Stimulated activated CD4-positive, alpha-beta T cell treated with anti-CD3 and anti-CD28 coated beads, Interleukin-15, amount 100 ng/mL, for 48 hours (primary cell): ENCODE measurements at places on chromosomes 1 and 21.

- no peak for DNase-seq
Measured at GRCh38 chr21:37677006-37677405, 239.3 kb downstream of the KCNJ6 start.

- peak; percentile 68 for DNase-seq
Measured at GRCh38 chr1:46477153-46477929, 12.3 kb upstream of the DMBX1 start.

- no peak for DNase-seq
Measured at GRCh38 chr1:155093911-155094621, 15.4 kb downstream of the EFNA3 start.

GRCh38 chr21:36932161-36932816 lies 34.2 kb downstream of the HLCS start:
- DNase-seq: no peak

DNA sequence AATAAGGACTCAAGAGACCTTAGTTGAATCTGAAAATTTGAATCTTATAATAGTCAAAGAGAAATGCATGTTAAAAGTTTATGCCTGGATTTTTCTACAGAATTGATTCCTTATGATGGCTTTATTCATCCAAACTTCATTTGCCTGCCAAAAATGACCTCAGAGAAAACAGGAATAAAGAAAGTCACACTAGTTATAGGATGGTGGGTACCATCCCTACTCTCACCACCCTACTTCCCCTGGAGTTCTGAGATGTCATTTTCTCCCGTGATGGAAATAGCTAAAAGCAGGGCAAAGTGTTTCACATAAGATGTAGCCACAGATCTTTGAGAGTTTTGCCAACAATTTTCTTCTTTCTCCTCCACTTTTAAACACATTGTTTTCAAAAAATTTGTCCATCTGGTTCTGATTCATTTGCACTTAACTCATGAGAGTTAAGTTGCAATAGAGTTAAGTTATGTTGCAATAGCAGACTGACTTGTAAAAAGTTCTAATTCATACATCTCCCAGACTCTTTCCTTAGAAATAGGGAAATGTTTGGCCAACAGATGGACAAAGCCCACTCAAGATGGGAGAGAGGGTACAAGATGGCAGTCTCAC lies 384.6 kb downstream of the PLPP3 start:
- DNase-seq: no peak
